ENCODE measurements at places on chromosomes 11 and 22.

GRCh38 chr11:17770048-17770652 is 35.6 kb downstream of the KCNC1 start:
- no peak for DNase-seq

DNA sequence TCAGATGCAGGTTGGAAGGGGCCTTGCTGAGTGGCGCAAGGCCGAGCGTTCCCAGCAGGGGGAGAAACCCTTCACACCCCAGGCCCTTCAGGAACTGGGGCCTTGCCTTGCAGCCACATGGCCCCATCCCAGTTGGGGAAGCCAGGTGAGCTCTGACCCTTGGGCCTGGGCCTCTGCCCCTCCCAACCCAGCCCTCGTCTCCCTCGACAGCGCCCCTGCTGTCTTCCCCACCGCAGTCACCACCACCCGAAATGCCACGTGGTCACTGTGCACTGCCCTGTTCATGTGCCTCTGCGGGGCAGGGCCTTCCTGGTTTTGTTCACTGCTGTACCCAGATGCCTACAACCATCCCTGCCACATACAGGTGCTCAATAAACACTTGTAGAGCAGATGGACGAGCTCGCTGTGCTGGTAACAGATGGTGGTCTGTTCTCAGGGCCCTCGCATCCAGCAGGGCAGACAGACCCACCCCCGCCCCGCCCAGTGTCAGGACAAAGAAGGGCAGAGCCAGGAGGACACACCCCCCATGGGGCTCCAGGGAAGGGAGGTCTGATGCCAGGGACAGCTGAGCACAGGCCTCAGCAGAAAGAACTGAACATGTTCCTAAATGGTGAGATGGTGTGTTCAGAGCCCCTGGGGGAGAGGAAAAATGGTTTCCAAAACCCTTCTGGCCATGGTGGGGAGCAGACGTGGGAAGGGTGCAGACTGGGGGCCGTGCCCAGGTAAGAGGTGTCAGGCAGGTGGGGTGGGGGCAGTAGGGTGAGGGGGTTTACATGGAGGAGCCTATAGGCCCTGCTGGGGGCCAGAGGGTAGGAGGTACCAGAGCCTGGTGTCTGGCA is 3.7 kb downstream of the POLR2L start:
- no peak for DNase-seq

DNA sequence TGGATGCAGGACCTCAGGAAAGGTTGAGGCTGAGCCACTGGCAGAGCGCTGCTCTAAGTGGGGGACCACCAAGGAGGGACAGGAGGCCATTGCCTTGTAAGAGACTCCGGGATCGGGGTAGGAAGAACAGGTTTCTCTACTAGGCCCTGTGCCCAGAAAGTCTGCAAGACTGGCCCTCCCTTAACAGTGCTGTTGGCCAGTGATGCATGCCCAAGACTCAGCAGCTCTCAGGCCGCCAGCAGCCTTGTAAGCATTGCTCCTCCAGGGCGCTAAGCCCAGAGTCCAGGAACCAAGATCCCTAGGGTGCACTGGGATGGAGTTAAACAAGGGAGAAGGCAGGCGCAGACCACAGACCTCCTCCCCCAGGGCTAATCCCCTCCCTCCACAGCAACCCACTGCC is 39.3 kb upstream of the PANX1 start:
- DNase-seq = no peak

- DNase-seq = no peak
Observed at GRCh38 chr22:38228873-38229740, 27.3 kb downstream of the MAFF start.

GRCh38 chr11:104798789-104799188 is 99.5 kb downstream of the CASP12 start:
- no peak for DNase-seq

Data from omental fat pad (tissue), 4 donors.